Activated naive CD4-positive, alpha-beta T cell (primary cell): ENCODE measurements at places on chromosomes 1 and 21.

DNA sequence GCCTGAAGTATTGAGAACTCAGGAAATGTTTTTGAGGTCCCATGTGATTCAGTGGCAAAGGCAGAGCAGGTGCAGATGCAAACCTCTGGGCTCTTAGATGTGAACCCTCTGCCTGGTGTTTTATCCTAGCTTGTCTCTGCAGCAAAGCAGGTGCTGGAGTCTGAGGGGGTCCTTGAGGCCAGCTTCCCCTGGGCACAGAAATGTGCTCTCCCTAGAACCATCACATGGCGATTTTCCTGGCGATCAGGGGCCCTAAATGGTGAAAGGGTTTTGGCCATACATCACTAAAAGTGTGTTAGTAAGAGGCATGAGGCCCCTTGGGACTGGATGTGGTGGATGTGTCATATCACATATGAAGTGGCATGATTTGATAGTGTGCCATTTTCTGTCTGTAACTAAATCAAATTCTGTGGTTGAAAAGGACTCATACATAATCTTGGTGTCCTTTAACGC, 144.8 kb downstream of the ST6GALNAC3 start:
- no peak for DNase-seq

GRCh38 chr1:29633771-29634170, 397.4 kb downstream of the PTPRU start:
- DNase-seq = no peak

DNA sequence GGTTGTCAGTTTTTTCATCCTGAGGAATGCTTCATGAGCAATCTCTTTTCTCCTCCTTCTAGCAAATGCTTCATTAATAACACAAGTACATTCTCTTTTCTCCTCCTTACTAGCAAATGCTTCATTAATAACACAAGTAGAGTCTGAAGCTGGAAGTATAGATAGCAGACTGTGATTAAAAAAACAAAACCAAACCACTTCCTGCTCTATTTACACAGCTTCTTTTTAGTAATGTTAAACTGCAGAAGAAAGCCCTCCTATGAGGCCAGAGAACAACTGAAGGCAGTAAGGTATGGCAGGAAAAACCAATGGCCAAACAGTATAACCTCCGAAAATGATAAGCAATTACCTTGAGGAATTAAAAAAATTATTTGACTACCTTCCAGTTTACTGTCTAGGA, 90.1 kb downstream of the ZSWIM5 start:
- DNase-seq = no peak

DNA sequence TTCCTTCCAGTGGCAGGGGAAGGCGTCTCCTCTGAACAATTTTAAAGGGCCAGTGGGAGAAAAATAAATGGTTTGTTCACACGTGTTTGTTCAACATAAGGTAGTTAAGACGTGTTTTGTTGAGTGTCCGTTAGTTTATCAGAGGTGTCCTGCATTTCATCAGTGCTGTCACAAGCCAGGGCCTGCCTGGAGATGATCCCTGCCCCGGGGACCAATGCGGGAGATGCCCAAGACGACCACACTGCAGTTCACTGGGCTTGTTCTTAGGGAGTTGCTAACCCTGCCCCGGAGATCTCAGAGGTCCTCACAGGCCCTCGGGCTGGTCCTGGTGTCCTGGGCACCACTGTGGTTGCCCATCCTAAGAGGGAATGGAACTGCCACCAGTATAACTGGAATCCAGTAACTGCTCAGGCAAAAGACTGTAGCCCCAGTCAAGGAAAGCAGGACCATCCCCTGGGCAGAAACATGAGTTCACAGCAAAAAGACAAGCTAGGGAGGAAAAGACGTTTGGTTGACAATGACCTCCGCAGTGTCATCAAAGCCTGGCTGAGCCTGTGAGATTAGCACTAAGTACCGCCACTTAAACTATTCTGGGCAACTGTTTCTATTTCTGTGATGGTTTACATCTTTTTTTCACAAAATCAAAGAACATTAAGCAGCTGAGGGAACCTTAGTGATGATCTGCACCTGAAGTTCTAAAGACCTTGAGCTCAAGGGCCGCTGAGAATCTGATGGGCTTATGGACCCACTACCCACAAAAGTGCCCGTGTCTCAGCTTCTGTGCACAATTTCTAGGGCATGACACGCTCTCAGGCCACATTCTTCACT, 44.9 kb upstream of the LIN9 start:
- DNase-seq = no peak

DNA sequence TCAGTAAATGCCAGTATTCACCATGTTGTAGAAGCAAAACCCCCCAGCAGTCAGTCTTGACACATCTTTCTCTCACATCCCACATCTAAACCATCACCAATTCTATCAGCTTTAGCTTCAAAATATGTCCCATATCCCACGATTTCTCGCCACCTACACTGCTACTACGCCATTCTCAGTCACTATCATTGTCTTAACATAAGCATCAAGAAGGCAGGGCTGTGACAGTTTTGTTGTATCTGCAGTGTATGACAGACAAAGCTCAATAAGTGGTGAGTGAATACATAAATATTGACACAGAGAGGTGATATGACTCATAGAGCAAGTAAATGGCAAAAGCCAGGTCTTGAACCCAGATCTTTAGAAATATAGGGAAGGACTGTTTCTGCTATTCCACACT, 59.9 kb downstream of the JAK1 start:
- no peak for DNase-seq

GRCh38 chr1:58155418-58156123, 391.0 kb downstream of the OMA1 start:
- no peak for DNase-seq

DNA sequence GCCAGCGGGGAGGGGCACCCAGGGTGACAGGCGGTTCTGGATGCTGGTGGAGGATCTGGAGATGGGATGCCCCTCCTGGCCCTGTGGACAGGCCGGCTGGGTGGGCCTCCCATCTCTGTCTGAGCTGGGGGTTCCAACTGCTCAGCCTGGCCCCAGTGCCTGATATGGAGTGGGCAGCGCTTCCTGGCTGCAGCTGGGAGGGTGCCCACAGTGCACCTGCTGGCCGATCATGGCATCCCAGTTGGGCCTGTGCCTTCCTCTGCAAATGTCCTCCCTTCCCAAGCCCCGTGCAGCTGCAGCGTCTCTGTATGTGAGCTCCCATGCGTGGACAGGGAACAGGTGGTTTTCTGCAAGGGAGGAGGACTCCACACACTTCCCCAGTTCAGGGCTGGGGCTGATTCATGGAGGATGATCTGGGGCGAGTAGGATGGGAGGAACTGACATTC, 2.1 kb downstream of the PFKL start:
- DNase-seq = no peak

GRCh38 chr1:89737985-89738510, 82.8 kb upstream of the LRRC8D start:
- DNase-seq = no peak

DNA sequence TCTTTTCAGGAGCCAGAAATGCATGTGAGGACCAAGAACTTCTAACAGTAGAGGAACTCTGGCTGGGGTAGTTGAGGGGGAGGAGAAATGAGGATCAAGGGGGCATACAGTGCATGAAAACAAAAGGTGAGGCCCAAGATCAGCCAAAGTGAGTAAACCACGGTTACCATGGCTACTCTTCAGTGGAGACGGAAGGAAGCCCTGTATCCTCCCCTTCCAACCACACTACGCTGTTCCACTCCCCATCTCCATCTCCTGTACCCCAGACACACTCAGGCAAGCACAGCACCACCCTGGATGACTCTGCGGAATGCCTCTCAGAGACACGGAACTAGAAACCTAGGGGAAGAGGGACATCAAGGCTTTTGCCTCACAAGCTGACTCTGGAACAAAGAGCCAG, 157.6 kb upstream of the CAMK1G start:
- DNase-seq = no peak

DNA sequence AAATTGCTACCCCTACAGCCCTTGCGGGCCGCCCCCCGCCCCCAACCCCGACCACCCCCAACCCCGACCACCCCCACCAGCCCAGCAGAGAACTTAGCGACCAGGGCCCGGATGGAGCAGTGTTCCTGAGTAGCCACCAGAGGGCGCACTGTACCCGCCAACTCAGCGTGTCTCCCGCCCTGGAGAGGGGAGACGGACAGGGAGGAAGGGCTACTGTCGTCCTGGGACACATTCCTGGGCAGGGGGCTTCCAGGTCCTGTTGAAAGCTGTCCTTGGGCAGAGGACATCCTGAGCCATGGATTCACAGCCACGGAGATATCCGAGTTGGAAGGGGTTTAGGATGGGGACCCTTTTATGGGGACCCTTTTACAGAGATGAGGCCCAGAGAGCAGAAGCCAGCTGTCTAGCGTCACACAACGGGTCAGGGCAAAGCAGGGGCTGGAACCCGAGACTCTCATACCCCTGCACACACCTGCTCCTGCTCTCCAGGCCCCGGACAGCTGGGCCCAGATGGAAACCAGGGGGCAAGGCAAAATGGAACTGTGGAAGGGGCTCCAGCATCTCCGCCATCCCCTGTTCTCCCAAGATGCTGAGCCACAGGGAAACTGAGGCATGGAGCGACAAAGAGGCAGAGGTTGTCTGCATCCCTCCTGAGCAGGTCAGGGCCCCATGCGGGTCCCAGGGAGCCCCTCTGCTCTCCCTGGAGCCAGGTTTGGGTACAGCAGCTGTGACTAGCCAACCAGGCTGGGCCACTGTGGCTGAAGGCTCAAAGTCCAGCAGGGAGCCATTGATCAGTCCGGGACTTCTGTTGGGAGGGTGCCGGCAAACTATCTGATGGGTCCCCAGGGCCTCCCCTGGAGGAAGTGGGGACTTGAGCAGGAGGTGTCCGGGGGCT, 25.0 kb upstream of the LAPTM5 start:
- peak; percentile 66 for DNase-seq

GRCh38 chr1:47951026-47951425, 46.2 kb downstream of the TRABD2B start:
- no peak for DNase-seq

- no peak for DNase-seq
Measured at GRCh38 chr1:226988334-226988666, 48.2 kb downstream of the COQ8A start.

GRCh38 chr21:21713651-21714180, 715.5 kb downstream of the NCAM2 start:
- no peak for DNase-seq

GRCh38 chr1:54070171-54070837, 16.9 kb downstream of the TCEANC2 start:
- DNase-seq = no peak

GRCh38 chr21:36888466-36888865, 78.0 kb downstream of the HLCS start:
- DNase-seq = no peak

- no peak for DNase-seq
Measured at GRCh38 chr1:188062456-188062855, 1233.7 kb downstream of the PLA2G4A start.

DNA sequence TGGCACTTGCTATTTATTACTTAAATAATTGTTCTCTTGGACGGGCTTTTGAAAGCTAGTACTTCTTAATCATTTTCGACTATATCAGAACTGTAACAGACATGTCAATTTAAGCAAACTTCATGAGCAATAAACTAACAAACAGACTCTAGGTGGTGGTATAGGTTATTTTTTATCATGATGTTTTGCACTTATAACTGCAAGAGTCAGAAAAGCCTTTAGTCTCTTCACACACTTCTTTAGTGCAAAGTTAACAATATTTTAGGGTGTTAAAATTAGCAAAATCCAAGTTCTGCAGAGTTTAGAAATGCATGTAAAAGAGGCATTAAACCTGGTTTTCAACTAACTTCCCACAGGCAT, 2.2 kb downstream of the NRIP1 start:
- DNase-seq = no peak

- no peak for DNase-seq
Measured at GRCh38 chr1:196060539-196060938, 547.7 kb downstream of the KCNT2 start.

GRCh38 chr1:218447010-218447689, 102.0 kb downstream of the TGFB2 start:
- DNase-seq = no peak

DNA sequence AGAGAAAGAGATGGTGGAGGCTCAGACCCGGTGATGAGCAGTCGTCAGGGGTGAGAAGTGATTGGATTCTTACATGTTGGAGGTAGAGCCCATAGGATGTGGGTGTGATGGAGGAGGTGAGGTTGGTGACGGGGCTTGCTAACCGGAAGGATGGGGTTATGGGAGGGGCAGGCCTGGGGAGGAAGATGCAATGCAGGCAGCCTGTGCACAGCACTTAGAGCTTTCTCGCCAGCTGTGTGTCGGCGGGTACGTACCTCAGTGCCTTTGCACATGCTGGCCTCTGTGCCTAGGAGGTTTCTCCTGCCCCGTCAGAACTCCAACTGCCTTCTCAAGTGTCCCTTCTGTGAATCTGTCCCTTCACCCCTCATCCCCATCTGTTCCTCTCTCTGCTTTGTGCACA, 2.9 kb upstream of the BSND start:
- DNase-seq = no peak

GRCh38 chr1:108865316-108865910, 8.5 kb upstream of the AKNAD1 start:
- no peak for DNase-seq

GRCh38 chr1:2294033-2294724, 66.1 kb downstream of the SKI start:
- DNase-seq = no peak

- DNase-seq = no peak
Measured at GRCh38 chr1:6300342-6301048, 39.6 kb upstream of the GPR153 start.

- no peak for DNase-seq
Measured at GRCh38 chr1:110347182-110347893, 8.2 kb downstream of the RBM15 start.

DNA sequence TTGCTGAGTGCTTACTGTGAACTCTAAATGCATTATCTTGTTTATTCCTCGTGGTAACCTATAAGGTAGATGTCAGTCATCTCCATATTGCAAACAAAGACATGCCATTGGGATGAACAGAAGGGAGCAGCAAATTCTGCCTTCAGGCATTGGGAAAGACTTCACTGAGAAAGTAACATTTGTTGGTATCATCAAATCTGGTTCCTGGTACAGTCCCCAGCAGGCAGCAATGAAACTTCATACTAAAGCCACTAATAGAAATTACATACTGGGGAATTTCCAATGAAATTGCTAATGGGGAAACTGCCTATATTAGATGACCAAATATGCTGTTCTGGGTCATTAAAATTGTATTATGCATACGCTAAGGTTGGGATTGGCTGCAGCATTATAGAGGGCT, 47.3 kb upstream of the ST6GALNAC5 start:
- no peak for DNase-seq

- no peak for DNase-seq
Measured at GRCh38 chr1:219806020-219806419, 122.3 kb downstream of the SLC30A10 start.

DNA sequence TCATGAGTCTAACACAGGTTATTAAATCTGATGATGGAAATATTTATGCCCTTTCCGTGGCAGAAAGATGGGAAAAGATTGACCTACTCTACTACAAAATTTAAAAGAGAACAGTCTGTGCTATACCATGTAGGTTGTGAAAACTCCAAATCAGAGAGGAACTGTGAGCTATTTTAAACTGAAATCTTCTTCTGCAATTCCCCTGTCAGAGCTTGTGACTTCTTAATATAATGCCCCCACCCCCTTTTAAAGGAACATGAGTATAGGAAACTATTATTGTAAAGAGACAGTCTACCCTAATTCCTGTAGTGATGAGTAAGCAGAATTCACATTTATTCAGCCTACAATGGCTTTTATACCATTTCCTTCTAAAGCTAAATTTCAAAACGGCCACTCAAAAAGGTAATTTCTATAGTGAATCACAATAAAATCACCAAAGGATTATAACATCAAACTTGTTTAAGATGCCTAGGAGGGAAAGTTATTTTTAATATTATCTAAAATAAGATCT, 11.7 kb downstream of the DSCAM start:
- no peak for DNase-seq

- no peak for DNase-seq
Measured at GRCh38 chr1:216927633-216928032, 204.4 kb upstream of the ESRRG start.
